Spinal cord (tissue), 10 donors: ENCODE measurements at places on chromosomes 7 and 10. TPM values are rescaled to one million over a fixed set of nuclear protein-coding genes. Genes with fewer than 3 reads are reported as not detected.
A peak's percentile ranks its signal among the peaks of the same experiment; 100 is the strongest.

- no peak overlapping the region for H3K4me3 ChIP-seq
- H3K27me3 ChIP-seq, result no peaks in the 10 kb centered on the region
- no peak for DNase-seq
- no peak overlapping the region for H3K27ac ChIP-seq
These were observed 187.5 kb downstream of the KIAA1217 start for GRCh38 chr10:24396396-24396795.

- no peaks in the 10 kb centered on the region for H3K36me3 ChIP-seq
- no peak for DNase-seq
- H3K4me3 ChIP-seq, result no peak overlapping the region
- H3K4me1 ChIP-seq, result no peaks in the 10 kb centered on the region
- H3K27me3 ChIP-seq, result no peaks in the 10 kb centered on the region
- no peak overlapping the region for H3K27ac ChIP-seq
These were observed 18.6 kb downstream of the BLNK start for GRCh38 chr10:96252730-96253129.

- no peaks in the 10 kb centered on the region for H3K36me3 ChIP-seq
- H3K4me1 ChIP-seq, result no peaks in the 10 kb centered on the region
- DNase-seq, result no peak
- no peak overlapping the region for H3K27ac ChIP-seq
These were observed 12.6 kb downstream of the ALOX5 start for GRCh38 chr10:45386657-45387056.

DNA sequence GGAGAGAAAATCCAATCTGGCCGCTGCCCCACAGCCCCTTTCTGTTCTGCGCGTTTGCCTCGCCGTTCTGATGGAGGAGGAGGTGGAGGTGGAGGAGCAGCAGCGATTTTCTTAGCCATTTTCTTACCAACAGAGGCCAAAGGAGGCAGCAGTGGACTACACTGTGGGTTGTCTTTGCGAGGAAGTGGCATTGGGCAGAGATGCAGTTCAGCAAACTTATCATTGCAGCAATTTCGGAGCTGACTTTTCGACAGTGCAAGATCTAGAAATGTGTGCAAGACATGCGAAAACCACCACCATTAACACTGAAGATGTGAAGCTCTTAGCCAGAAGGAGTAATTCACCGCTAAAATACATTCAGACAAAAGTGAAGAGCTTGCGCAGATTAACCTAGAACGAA is 1.9 kb upstream of the ARL4A start:
- DNase-seq, result peak; percentile 86
- no peak overlapping the region for H3K27ac ChIP-seq
- peaks cover 5% of the 10 kb centered on the region for H3K4me1 ChIP-seq
- H3K27me3 ChIP-seq, result no peaks in the 10 kb centered on the region
- peak overlapping the region; percentile 65 for H3K4me3 ChIP-seq

DNA sequence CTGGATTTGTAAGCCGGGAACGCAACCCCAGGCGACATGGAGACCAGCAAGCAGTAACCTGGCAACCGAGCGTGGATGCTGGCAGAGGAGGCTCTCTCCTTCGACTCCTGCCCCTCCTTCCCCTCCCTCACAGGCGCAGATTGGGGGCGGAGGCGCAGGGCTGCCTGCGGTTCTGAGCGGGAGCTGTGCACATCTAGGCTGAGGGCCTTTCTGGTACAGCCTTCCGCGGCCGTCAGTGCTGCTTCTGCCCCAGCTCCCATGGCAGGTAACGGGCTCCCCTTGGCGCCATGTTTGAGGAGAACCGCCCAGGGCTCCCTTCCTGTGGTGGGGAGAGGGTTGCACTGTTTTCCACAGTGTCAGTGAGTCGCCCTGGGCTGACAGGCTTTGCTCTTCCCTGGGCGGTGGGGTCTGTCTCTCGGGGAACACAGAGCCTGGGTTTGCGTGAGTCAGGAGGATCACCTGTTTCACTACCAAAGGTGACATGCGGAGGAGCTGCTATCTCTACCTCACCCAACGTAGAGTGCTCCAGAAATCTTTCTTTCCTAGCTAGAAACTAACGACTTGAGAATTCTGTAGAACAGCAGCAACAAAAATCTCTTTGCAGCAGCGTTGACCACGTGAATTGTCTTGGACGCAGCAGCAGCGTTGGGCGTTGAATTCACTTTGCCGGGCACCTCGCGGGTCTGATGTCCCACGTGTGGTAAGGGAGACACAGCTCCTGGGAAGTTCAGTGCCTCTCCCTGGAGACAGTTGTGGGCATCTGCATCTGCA is 154.8 kb upstream of the COBL start:
- H3K27me3 ChIP-seq, result no peaks in the 10 kb centered on the region
- H3K36me3 ChIP-seq, result no peaks in the 10 kb centered on the region
- peak; percentile 91 for DNase-seq
- H3K27ac ChIP-seq, result no peak overlapping the region
- peak overlapping the region; percentile 32 for H3K4me3 ChIP-seq
- peaks cover 34% of the 10 kb centered on the region for H3K4me1 ChIP-seq

- H3K27ac ChIP-seq, result no peak overlapping the region
- H3K36me3 ChIP-seq, result no peaks in the 10 kb centered on the region
These were observed 100.3 kb upstream of the C10orf90 start for GRCh38 chr10:126770809-126771208.

Gene ST8SIA6
- polyA plus RNA-seq, result 9.2 TPM
